SK-N-DZ (cell line): ENCODE measurements at places on chromosomes 1 and 21.

- DNase-seq, result no peak
These were observed 55.9 kb downstream of the CD58 start for GRCh38 chr1:116514708-116515525.

- DNase-seq, result no peak
These were observed 560 bp downstream of the PADI2 start for GRCh38 chr1:17118706-17119075.

DNA sequence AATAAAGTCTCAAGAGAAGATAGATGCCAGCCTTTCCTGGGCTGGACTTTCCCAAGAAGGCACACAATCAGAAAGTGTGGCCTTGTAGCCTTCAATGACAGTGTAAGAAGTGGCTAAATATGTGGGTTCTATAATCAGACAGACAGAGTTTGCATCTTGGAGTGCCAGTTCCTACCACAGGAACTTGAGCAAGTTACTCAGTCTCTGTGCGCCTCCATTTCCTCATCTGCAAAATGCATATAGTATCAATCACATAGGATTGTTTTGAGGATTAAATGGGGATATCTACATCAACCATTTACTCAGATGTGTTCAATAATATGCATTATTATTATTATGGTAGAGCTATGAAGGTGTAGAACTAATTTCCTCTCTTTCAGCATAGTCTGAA, 176.8 kb upstream of the PTBP2 start:
- DNase-seq, result no peak

- DNase-seq, result no peak
These were observed 76.3 kb upstream of the AKT3 start for GRCh38 chr1:243926299-243926698.

- no peak for DNase-seq
These were observed 13.6 kb upstream of the LAMTOR5 start for GRCh38 chr1:110420874-110421793.

DNA sequence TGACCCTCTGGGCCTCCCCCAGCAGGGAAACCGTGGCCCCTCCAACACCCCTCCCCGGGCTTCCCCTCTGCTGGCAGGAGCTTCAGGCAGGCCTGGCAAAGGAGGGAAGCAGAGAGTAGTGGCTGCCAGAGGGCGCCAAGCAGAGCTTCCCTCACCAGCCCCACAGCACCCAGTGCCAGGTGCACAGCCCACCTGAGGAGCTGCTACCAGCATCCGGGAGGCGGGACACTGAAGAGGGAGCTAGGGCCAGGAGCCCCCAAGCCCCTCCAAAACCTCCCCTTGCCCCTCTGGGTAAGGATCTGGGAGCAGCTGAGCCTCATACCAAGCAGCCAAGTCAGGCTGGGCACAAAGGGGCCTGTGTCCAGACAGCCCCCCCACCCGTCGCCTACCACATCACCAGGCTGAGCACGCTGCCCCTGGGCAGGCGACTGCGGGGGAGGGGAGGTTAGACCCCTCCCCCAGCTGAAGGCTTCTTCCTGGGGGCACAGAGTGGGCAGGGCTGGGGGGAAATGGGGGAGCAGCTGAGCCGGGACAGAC, 19.6 kb downstream of the CCDC24 start:
- DNase-seq, result no peak

- no peak for DNase-seq
These were observed 101.5 kb downstream of the ST6GALNAC3 start for GRCh38 chr1:76176000-76176399.

- no peak for DNase-seq
These were observed 22.2 kb upstream of the TCEA3 start for GRCh38 chr1:23446661-23447310.
